ENCODE measurements at places on chromosomes 1 and 21.

- no peak for DNase-seq
Measured at GRCh38 chr1:227073786-227074185, 133.7 kb downstream of the COQ8A start.

- DNase-seq = no peak
Measured at GRCh38 chr1:176540428-176540827, 77.5 kb downstream of the PAPPA2 start.

GRCh38 chr21:29228306-29228705 is 70.4 kb upstream of the BACH1 start:
- no peak for DNase-seq

DNA sequence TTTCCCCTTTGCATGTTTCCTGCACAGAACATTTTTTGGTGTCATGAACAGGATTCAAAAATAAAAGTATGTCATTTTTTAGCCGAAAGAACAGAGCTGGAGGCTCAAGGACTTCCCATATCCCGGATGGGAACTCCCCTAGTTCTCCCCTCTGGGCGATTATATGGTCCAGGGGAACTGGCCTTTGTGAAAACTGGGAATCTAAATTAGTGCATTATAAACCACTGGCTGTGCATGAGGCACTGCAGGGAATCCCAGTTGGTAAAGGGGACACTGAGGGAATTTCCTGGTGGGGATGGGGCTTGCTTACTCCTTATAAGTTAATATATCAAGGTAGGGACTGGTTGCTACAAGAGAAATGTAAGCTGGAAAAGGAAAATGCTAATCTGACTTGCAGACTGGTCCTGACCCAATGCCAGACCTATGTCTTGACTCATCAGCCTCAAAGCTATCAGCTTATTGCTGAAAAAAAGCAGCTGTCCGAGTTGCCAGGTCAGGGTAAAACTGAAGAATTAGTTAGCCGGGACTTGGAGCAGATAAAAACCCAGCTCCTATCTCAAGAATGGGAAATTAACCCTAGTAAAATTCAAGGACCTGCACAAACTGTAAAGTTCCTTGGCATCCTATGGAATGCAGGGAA is 122.6 kb downstream of the FCRL5 start:
- no peak for DNase-seq

- DNase-seq = no peak
Measured at GRCh38 chr1:26923711-26924110, 2.2 kb downstream of the NUDC start.

DNA sequence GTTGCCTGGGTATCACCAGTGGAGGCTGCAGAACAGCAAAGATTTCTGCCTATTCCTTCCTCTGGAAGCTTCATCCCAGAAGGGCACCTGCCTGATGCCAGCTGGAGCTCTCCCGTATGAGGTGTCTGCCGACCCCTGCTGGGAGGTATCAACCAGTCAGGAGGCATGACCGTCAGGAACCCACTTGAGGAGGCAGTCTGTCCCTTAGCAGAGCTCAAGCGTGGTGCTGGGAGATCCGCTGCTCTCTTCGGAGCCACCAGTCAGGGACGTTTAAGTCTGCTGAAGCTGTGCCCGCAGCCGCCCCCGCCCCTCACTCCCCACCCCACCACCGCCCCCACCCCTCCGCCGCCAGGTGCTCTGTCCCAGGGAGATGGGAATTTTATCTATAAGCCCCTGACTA is 23.1 kb upstream of the HFM1 start:
- no peak for DNase-seq

DNA sequence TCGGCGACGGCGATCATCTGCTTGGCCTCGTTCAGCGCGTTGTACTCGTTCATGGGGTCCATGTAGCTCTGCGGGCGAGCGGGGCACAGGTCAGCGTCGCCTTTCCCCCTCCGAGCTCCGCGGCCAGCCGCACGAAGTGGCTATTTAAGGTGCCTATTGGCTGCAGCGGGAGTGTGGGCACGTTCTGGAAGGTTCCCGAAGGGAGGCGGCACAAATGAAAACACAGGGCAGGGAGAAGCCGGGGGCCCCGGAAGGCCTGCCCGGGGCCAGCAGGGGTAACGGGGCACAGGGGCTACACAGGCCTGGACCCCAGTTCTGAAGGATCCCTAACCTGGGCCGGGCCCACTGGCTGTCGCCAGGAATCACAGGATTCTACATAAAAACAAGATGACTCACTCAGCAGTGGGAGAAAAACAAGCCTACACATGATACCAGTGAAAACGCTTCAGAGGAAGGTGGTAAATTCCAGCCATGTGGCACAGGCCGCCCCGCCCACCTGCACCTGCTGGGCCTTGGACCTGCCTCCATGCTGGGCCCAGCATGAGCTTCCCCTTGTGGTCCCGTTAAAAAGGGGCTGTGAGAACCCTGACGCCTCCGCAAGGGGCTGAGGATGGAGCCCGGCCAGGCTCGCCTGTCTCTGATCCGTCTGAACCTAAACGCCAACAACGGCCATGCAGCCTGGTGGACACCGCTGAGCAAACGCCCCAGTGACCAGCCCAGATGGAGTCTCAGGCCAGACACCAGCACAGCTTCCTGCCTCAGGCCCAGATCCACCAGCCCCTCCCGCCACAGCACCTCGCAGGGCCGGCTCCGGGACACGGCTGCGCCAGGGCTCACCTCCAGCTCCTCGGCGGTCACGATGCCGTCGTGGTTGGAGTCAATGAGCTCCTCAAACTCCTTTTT is 3.9 kb upstream of the TNFRSF4 start:
- DNase-seq = no peak

DNA sequence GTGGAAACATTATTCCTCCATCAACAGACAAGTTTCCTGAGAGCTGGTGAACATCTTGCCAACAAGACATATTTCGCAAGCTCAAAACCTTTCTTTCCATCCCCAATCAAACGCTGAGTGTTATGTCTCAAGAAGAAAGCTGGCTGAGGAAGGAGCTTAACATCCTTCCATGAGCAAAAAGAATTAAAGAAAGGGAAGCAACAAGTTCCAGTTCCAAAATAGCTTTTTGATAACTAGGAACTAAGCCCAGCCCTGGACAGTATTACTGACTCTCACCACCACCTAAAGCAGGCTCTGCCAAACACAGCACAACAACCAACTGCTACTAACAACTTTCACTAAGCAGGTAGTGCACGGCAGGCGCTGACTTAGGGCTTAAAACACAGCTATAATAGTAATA is 50.2 kb downstream of the CAPZB start:
- DNase-seq = no peak

GRCh38 chr21:31187499-31187898 is 149.2 kb upstream of the KRTAP19-8 start:
- DNase-seq = no peak

GRCh38 chr1:84301785-84302385 is 377 bp downstream of the SAMD13 start:
- no peak for DNase-seq

DNA sequence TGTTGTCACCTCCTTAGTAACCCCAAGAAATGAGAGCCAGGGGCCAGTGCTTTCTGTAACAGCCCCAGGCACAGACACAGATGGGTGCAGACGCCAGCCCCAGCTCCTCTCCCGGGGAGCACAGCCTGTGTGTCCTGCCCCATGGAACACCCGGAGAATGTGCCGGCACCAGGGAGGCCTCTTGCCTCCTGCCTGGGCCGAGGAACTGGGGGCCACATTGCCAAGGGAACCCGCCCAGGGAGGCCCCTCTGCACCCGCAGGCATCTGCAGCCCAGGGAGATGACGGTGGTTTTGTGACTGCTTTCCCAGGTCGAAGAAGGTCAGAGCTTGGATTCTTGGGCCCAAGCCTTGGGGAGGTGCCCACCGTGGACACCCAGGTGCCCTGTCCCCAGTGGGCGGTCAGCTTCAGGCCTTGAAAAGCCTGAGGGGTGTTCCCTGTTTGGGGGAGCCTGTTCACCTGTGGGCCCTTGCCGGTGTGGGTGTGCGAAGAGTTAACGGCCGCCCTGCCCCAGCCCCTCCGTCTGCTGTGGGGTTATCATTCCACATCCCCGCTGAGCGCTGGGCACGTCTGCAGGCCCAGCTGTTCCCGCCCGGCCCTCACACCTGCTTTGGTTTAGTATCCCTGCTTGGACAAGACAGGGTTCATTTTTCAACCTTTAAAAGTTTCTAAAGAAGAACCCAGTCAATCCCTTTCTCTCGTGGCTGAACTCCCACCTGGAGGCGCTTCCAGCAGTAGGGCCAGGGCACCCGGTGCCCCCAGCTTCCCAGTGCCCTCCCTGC is 62.5 kb downstream of the MORN1 start:
- DNase-seq = no peak

DNA sequence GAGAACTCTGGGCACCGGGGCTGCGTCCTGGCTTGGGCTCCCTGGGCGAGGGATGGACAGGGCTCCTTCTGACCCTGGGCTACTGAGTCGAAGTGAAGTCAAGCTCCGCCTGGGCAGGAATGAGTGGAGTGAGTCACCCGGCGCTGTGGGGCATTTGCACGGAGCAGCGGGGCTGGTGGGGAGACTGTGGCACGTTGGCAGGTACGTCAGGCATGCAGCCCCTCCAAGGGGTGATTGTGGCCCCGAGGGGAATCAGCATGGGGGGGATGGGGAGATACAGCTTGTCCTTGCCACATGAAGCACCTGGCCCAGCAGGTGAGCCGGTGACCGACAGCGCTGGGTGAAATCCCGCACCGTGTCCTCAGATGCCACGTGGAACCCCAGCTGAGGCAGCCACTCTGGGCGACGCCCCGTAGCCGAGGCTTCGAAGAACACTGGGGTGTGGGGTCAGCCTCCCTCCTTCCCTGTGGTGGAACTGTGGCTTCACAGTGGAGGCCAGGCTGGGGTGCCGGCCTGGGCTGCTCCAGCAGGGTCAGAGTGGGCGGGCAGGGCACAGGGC is 62.3 kb downstream of the COL18A1 start:
- no peak for DNase-seq

DNA sequence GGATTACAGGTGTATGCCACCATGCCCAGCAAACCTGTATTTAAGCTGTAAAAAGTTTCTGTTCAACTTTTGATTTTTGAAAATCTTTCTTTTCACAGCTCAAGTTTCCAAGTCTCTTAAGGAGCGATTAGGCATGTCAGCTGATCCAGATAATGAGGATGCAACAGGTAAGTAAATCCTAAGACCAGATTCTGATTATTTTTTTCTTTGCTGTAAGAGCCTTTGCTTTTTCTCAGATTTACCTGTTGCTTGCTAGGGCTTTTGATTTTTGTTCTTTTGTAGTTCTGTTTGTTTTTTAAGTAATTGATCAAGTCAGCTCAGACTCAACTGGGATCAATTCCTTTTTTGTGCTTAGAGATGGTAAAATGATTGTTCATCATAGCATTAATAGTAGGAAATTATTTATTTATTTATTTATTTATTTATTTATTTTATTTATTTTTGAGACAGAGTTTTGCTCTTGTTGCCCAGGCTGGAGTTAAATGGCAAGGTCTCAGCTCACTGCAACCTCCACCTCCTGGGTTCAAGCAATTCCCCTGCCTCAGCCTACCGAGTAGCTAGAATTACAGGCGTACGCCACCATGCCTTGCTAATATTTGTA is 21.1 kb upstream of the SNRPE start:
- DNase-seq = no peak

- peak; percentile 11 for DNase-seq
Measured at GRCh38 chr1:165257969-165258459, 98.5 kb downstream of the LMX1A start.

- DNase-seq = no peak
Measured at GRCh38 chr1:232422898-232423297, 207.0 kb downstream of the SIPA1L2 start.

DNA sequence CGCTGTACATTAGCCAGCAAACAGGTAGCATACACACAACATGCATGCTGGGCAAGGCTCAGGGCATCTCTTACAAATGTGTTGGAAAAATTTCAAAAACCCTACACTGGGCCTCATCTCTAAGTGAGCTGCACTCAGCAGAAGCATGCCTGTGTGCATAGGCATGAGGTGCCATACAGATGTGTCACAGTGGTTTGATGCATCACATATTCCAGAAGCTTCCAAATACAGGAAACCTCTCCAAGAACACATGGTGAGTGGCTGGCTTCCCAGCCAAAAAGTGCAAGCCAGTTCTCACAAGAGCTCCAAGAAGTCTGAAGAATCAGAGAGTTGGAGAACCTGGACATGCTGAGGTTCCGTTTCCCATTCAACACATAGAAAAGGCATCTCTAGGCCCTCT is 58.3 kb downstream of the CD46 start:
- DNase-seq = no peak

- DNase-seq = no peak
Measured at GRCh38 chr1:198174297-198174696, 17.5 kb downstream of the NEK7 start.

DNA sequence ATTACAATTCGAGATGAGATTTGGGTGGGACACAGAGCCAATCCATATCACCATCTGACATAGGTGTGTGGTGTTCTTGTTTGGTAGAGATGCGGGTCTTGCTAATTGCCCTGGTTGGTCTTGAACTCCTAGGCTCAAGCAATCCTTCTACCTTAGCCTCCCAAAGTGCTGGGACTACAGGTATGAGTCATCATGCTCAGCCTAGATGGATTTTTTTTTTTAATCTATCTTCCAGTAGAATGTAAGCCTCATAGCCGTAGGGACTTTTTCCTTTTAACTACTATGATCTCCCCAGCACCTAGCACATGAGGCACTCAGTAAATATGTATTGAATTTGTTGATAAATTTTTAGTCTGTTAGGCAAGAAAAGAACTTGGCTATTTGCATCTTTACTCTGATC is 94.6 kb upstream of the TENT5C start:
- no peak for DNase-seq

- no peak for DNase-seq
Measured at GRCh38 chr1:22760455-22760854, 49.8 kb downstream of the EPHB2 start.

- no peak for DNase-seq
Measured at GRCh38 chr1:55118651-55119329, 79.4 kb downstream of the PCSK9 start.

DNA sequence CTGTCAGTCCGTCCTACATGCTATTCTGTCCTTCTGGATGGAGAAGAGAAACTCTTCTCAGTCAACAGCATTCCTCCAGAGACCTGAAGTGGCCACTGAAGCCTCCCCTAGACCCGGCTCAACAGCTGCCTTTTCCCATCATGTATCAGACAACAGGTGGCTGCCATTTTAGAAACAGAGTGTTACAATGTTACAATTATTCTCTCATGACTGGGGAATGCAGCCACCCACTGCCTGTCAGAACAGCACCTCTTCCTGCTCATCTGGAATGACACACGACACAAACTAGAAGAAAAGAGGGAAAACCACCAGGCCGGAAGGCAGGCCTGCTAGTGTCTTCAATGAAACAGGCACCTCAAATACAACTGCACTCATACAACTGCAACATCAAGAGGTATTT is 105.3 kb downstream of the PGBD5 start:
- no peak for DNase-seq

GRCh38 chr1:150688763-150689162 is 8.2 kb downstream of the GOLPH3L start:
- DNase-seq = no peak

DNA sequence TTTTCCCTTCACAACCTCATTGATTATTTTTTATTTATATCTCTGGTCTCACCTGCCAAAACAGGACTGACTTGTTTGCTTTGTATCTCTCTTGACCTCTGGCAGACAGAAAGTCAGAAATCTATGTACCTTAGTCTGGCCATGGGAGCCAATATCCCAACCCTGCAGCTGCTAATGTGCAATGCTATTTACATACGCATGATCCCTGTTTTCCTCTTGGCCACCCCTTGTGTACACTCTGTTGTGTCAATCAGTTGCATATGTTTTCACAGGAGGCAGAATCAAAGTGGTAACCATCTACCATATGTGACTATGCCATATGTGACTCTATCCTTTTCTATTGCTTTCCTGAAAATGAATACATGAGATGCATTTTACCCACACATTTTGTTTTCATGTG is 688.8 kb downstream of the PLA2G4A start:
- DNase-seq = no peak
